ENCODE measurements at places on chromosomes 6 and 20.

GRCh38 chr20:1392443-1392692, 486 bp downstream of the FKBP1A start:
- no peak for DNase-seq

DNA sequence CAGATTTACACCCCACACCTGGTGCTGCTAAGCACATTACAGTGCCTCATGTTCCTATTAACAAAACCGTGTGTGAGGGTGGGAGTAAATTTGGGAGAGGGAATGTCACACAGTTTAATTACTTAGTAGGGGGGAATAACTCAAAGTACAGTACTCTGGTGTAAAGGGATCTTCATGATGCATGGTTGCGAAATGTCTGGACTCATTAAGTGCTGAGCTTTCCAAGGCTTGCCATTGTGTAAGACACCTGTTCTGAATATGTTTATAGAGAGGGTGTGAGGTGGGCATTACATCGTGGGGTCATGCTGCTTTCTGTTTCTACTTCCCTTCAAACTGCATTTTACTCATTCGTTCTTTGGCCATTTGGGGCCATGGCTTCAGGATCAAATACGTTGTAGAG, 181.2 kb downstream of the ADGRG6 start:
- no peak for DNase-seq

DNA sequence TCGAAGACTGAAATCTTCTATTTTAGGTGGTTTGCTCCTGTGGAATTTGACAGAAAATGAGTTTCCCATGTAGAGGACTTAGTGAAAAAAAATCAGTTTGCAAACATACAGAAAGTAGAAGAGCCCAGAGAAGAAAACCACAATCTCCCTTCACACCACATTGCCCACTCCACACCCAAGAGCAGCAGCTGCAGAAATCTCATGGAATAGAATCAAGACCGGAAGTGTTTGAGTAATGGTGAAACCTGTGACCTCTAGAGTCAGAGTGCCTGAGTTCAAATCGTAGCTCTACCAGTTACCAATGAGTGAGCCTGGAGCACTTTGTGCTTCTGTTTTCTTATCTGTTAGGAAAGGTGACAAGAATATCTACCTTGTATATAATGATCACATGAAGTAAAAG, 4.6 kb downstream of the SIRPG start:
- DNase-seq, result no peak

GRCh38 chr20:1509237-1509636, 18.0 kb upstream of the SIRPB2 start:
- DNase-seq, result no peak

- DNase-seq, result no peak
Measured at GRCh38 chr6:158852312-158853071, 33.3 kb upstream of the EZR start.
